NCI-H460 (cell line): ENCODE measurements at places on chromosomes 6 and 20. TPM values are rescaled to one million over a fixed set of nuclear protein-coding genes. Genes with fewer than 3 reads are reported as not detected.

Gene MYB
- 0.05 and 0.12 TPM in 2 replicates for total RNA-seq

DNA sequence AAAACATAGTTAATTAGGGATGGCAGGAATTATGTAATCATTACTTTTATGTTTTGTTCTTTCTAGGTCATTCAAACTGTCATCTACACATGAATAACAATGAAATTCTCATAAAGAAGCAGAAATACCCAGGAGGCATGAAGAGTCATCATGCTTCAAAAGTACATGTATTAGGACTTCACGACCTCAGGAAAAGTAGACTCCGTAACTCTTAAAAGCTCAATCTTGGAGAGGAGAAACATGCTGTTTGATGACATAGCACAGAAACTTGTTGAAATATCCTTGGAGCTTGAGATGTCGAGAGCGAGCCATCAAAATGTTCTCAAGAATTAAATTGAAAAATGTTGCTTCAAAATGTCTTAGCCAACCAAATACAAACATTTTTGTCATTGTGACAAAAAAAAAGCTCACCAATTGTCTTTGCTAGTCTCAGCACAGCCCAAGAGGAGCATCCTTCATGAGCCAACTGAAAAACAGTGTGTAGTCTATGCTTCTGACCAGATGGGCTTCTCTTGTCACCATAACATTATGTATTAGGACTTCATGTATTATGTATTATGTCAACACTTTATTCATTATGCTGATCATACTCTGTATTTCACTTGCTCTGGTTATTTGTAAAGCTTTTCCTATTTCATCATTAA lies 28.2 kb upstream of the ANKEF1 start:
- DNase-seq: no peak

DNA sequence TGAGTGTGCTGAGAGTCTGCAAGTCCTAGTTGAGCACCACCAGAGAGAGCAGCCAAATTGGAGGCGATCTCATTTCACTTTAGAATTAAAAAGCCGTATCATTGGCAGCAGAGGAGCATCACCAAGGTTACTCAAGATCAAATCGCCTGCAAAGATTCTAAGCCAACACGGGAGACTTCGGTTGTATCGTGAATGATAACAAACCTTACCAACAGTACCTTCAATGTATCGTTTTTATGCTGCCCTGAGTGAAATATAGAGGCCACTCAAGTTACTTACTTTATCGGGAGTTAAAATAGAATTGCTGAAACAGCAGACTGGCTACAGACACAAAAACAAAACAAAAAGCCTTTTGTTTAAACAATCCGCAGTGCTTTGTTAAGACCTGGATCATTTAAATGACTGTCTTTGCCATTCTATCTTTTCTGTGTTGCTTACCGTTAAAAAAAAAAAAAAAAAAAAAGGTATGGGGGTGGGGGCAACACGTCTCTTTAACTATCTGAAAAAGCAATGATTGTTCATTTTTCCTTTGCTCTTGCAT lies 14.2 kb downstream of the NHSL1 start:
- DNase-seq: no peak

- no peak for DNase-seq
These were observed 395.3 kb downstream of the GJA1 start for GRCh38 chr6:121830736-121831135.

DNA sequence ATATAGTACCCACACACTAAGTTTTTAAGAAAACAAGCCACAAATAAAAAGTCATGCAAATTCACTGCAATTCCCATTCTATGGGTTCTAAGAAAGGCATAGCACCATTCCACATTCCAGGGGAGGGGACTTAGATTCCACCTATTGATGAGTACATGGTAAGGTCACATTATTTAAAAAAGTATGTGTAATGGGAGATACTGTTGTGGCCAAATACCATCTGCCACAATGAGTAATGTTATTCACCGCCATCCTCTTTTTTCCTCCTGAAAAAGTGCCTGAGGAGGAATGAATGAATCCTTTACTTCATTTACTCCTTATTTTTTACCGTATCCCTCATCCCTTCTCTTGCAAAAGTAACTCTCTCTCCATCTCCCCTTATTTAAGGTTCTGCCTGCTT lies 27.0 kb upstream of the ADGRF1 start:
- DNase-seq: no peak
